CD4-positive, CD25-positive, alpha-beta regulatory T cell (primary cell): ENCODE measurements at places on chromosomes 2 and 18. TPM values are rescaled to one million over a fixed set of nuclear protein-coding genes. Genes with fewer than 3 reads are reported as not detected.

DNA sequence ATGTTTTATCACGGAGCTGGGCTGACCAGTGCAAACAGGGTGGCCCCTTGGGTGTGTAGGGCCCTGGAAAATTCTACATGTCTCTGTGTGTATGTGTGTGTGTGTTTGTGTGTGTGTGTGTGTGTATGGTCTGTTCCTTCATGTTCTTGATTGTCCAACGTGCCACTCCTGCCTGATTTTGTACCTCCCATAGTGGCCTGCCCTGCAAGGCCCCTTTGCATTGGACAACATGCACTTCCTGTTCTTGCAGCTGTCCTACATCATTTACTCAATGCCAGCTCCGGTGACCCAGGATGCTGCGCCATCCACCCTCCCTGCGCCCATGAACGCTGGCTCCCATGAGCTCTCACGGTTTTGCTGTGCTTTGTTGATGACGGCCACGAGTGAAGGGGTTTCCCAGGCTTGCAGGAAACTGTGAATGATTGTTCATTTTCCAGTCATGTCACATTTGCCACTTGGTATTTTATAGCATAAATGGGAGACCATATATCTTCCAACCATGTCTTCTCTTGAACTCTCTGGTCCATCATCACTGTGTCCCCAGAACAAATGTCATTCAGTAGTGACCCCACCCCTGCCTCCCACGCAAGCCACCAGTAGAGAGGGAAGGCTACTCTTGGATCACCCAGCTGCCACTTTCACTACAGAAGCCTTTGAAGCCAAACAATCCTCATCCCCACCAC lies 69.7 kb upstream of the NCK2 start:
- H3K36me3 ChIP-seq = no peaks in the 10 kb centered on the region
- no peak overlapping the region for H3K27ac ChIP-seq
- H3K27me3 ChIP-seq = no peaks in the 10 kb centered on the region
- no peak for DNase-seq
- peaks cover 4% of the 10 kb centered on the region for H3K4me1 ChIP-seq

- H3K36me3 ChIP-seq = no peaks in the 10 kb centered on the region
- no peaks in the 10 kb centered on the region for H3K4me1 ChIP-seq
- no peaks in the 10 kb centered on the region for H3K27me3 ChIP-seq
- no peak overlapping the region for H3K27ac ChIP-seq
Observed at GRCh38 chr18:74817576-74817975, 219.9 kb downstream of the ZNF407 start.

DNA sequence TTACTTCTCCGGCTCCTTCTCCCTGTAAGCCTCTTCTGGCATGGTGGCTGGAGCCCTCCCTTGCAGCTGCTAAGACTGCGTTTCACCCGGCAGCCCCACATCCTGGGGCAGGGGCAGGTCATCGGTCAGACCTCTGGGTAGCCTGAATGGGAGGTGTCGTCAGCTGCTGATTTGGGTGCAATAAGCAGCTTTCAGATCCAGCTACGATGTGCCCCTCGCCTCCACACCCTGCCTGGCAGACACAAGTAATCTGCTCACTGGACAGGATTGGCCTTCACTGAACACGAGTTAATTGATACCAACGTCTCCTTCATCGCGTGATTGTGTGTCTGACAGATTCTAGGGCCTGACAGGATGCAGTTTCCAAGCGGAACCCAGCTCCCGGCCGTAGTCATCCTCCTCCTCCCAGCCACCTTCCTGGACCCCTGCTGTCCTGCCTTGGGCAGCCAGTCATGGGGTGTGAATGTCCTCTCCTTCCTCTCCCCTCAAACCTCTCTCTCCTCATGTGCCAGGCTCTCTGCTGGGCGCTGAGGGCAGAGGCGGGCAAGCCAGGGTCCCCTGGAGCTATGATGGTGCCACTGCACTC lies 18.9 kb upstream of the PDIA6 start:
- H3K4me3 ChIP-seq = no peak overlapping the region
- DNase-seq = no peak
- no peaks in the 10 kb centered on the region for H3K27me3 ChIP-seq
- peaks cover 13% of the 10 kb centered on the region for H3K4me1 ChIP-seq
- no peaks in the 10 kb centered on the region for H3K36me3 ChIP-seq

DNA sequence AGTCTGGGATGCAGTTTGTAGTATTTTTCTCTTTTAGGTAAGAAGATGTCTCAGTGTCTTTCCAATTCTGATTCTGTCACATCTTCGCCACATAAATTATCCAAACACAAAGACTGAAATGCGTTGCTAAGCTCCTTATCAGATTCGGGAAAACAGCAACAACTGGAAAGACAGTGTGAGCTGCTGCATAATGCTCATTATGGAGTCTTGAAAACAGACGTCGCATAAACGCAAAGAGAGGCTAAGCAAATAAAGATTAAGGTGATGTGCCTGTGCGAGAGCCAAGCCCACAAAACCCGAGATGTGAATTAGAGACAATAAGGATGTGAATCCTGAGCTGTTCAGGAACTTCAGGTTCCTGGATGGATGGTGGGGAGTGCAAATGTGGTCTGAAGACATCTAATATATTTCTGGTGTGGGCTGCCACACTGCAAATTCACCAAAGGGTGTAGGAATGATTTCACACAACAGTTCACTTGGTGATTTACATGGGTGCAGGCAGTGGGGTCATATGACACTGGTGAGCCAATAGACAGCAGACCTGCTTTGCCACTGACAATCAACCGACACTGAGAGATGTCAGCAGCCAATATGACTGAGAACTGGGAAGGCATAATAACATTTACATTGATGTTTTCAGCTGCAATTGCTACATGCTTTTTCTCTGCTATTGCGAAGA lies 195.8 kb downstream of the MTX2 start:
- no peak for DNase-seq
- no peak overlapping the region for H3K27ac ChIP-seq
- peaks cover 3% of the 10 kb centered on the region for H3K27me3 ChIP-seq

The TUBA4A gene
- total RNA-seq = 245 TPM

The ACVR1 gene
- 64.2 TPM for total RNA-seq

The UPP2 gene
- total RNA-seq = not detected

The SNTG2 gene
- total RNA-seq = 0.64 TPM

DNA sequence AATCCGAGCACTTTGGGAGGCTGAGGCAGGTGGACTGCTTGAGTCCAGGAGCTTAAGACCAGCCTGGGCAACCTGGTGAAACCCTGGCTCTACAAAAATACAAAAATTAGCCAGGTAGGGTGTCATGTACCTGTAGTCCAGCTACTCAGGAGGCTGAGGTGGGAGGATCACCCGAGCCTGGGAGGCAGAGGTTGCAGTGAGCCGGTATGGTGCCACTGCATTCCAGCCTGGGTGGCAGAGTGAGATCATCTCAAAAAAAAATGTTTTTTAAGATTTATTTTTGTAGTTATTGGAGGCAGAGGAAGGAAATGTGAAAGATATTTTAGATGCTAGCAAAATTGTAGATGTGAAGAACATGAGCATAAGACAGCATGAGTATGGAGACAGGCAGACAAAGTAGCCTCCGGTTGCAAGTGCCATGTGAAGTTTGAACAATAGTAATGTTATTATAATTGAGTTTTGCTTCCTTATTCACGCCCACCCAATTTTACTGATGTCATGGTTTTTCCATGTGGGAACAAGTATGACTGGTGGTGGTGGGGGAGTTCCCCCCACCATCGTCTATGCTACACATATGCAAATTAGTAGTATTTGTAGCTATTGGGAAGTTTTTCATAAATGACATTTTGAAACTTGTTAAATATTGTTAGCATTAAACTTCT lies 18.0 kb downstream of the REL start:
- H3K36me3 ChIP-seq = peaks cover 78% of the 10 kb centered on the region
- peaks cover 7% of the 10 kb centered on the region for H3K4me1 ChIP-seq
- no peak overlapping the region for H3K4me3 ChIP-seq
- no peaks in the 10 kb centered on the region for H3K27me3 ChIP-seq
- DNase-seq = no peak

The CYP26B1 gene
- not detected for total RNA-seq

The ANKRD30B gene
- total RNA-seq = not detected

GRCh38 chr2:172095146-172095904 lies 7.4 kb downstream of the DLX2 start:
- H3K36me3 ChIP-seq = no peaks in the 10 kb centered on the region
- H3K27ac ChIP-seq = no peak overlapping the region
- DNase-seq = peak; percentile 77
- peak overlapping the region; percentile 21 for H3K4me3 ChIP-seq
- H3K4me1 ChIP-seq = peaks cover 64% of the 10 kb centered on the region

The NAT8 gene
- not detected for total RNA-seq

DNA sequence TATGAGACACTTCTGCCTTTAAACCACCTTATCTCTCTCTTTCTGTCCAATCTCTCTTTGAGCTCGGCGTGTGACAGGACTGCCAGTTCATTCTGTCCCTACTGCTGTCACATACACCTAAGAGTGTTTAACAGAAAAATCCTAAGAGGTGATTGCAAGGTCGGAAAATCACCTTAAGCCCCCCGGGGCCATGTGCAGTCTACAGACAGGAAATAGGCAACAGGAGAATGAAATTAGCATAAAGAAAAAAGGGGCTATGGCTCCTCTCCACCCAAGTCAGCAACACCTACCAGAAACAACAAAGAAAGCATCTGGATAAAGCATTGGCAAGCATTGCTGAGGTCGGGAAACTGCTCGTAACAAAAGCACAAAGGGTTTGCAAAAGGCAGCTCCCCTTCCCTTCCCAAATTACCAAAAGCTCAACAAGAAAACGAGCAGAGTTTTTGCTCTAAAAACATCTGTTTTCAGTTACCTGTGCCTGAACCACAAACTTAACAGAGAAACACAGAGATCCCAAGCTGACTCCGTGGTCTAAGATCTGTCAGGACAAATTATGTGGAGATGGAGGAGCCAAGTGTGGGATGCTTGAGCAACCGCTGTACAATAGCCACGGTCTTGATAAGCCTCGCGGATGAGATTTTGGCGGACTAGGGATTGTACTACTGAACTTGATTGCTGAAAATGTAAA lies 30.4 kb downstream of the ANKRD44 start:
- peaks cover 70% of the 10 kb centered on the region for H3K4me1 ChIP-seq
- H3K27ac ChIP-seq = peak overlapping the region; percentile 69
- H3K27me3 ChIP-seq = no peaks in the 10 kb centered on the region
- DNase-seq = no peak
- H3K4me3 ChIP-seq = peak overlapping the region; percentile 61

The ITGB6 gene
- not detected for total RNA-seq

The QPCT gene
- not detected for total RNA-seq

The SIGLEC15 gene
- not detected for total RNA-seq

DNA sequence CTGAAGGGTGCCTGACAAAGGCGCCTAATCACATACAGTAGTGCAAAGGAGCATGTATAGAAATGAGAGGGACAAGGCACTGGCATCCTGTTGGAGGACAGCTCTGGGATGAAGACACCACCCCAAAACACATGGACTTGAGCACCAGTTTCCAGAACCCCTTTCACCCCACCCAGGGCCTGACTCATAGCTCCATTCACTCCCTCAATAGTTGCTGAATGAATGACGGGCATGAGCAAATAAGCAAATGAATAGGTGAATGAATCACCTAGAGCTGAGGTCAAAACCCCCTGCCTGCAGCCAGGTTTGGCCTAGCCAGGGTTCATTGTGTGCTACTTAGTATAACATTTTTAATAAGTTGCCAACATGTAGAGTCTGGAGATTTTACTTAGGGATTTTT lies 66.3 kb downstream of the NRP2 start:
- DNase-seq = no peak
- no peaks in the 10 kb centered on the region for H3K36me3 ChIP-seq
- no peaks in the 10 kb centered on the region for H3K4me1 ChIP-seq

DNA sequence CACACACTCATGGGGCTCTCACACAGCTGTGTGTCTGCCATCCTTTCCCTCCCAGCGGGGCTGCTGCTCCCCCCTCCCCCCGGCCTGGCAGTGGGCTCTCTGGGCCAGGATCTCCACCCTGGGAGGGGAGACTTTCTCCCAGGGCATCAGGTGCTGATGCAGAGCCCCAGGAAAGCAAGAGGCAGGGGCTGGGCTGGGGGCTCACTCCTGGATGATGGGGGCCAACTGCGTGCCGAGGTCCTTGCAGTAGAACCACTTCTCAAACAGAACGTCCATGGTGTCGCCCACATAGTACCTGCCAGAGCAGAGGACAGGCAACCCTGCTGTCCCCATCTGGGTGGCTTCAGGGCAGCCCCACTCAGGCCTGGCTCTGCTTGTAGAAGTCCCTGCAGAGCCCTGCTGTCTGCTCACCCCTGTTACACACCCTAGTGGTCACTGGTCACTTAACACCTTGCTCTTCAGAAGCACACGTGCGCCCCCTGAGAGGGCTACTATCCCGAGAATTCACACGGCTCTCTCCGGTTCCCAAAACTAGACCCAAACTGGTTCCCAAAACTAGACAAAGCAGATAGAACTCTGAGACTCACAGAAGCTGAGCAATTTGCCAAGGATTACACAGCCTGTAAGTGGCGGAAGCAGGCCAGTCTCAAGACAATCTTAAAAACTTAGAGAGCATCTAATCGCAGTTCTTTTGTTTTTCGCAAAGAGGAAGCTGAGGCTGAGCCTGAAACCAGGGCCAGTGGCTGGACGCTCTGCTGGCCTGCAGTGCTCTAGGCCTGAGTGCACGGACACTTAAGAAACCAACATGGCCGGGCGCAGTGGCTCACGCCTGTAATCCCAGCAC lies 6.6 kb upstream of the OXER1 start:
- H3K27ac ChIP-seq = no peak overlapping the region
- peak; percentile 19 for DNase-seq
- no peak overlapping the region for H3K4me3 ChIP-seq
- H3K36me3 ChIP-seq = no peaks in the 10 kb centered on the region
- H3K4me1 ChIP-seq = no peaks in the 10 kb centered on the region
- H3K27me3 ChIP-seq = no peaks in the 10 kb centered on the region

- no peak overlapping the region for H3K4me3 ChIP-seq
- H3K36me3 ChIP-seq = no peaks in the 10 kb centered on the region
- DNase-seq = no peak
- H3K27me3 ChIP-seq = no peaks in the 10 kb centered on the region
- H3K27ac ChIP-seq = no peak overlapping the region
Observed at GRCh38 chr2:221005338-221005737, 566.8 kb downstream of the EPHA4 start.

The MSGN1 gene
- not detected for total RNA-seq

GRCh38 chr2:136211701-136212100 lies 93.8 kb upstream of the CXCR4 start:
- H3K27ac ChIP-seq = no peak overlapping the region
- no peak overlapping the region for H3K4me3 ChIP-seq
- no peak for DNase-seq
- peaks cover 39% of the 10 kb centered on the region for H3K4me1 ChIP-seq
- H3K36me3 ChIP-seq = no peaks in the 10 kb centered on the region

The C18orf54 gene
- 2.7 TPM for total RNA-seq

- H3K36me3 ChIP-seq = no peaks in the 10 kb centered on the region
- no peak for DNase-seq
- H3K4me1 ChIP-seq = no peaks in the 10 kb centered on the region
Observed at GRCh38 chr2:127015106-127015910, 91.6 kb downstream of the BIN1 start.

The VWA3B gene
- not detected for total RNA-seq

- no peak for DNase-seq
- H3K36me3 ChIP-seq = no peaks in the 10 kb centered on the region
- H3K4me1 ChIP-seq = no peaks in the 10 kb centered on the region
- no peak overlapping the region for H3K4me3 ChIP-seq
- H3K27me3 ChIP-seq = no peaks in the 10 kb centered on the region
- no peak overlapping the region for H3K27ac ChIP-seq
Observed at GRCh38 chr18:4510711-4511110, 55.6 kb upstream of the DLGAP1 start.

The MLPH gene
- total RNA-seq = 0.47 TPM
